ENCODE measurements at places on chromosomes 1 and 21. TPM values are rescaled to one million over a fixed set of nuclear protein-coding genes. Genes with fewer than 3 reads are reported as not detected.

DNA sequence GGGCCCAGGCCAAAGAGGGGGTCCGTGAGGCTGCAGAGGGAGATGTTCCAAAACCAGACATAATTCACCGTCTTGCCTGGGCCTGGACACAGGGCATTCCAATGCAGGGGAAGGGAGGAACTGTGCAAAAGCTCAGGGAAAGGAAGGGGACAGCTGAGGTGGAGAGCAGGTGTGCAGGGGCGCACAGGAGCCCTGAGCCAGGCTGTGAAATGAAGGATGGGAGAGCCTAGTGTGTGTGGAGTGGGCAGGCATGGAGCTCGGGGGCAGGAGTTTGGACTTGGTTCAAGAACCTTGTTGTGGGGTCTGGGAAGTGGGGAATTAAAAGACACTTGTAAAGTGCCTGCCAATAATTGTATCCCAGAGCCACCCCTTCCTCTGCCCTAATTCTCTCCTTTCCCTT lies 2.3 kb downstream of the TNNI1 start:
- no peak overlapping the region for H3K27ac ChIP-seq
- peaks cover 17% of the 10 kb centered on the region for H3K27me3 ChIP-seq
- H3K4me3 ChIP-seq, result no peak overlapping the region
- no peak for DNase-seq

- H3K36me3 ChIP-seq, result no peaks in the 10 kb centered on the region
- DNase-seq, result no peak
- H3K27me3 ChIP-seq, result peaks cover 3% of the 10 kb centered on the region
- H3K4me1 ChIP-seq, result no peaks in the 10 kb centered on the region
Observed at GRCh38 chr1:162367073-162367472, 9.6 kb downstream of the SPATA46 start.

GRCh38 chr1:72281144-72281543 lies 1.2 kb downstream of the NEGR1 start:
- no peak for DNase-seq
- no peak overlapping the region for H3K27ac ChIP-seq
- peaks cover 18% of the 10 kb centered on the region for H3K27me3 ChIP-seq
- no peaks in the 10 kb centered on the region for H3K36me3 ChIP-seq
- peaks cover 11% of the 10 kb centered on the region for H3K4me1 ChIP-seq

DNA sequence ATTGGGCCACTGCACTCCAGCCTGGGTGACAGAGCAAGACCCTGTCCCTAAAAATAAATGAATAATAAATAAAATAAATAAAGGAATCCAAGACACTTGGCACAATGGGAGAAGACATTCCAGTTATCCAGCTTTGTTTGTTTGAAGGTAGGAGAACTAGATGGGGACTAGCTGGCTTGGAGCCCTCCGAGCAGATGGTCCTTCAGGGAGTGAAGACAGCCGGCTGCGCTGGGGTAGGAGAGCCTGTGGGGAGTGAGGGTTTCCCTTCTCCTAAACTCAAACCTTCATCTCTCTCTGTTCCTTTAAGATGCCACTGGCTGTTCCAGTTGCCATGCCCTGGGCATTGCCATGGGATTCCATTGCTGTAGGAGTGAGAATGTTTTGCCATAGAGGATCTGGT lies 120.6 kb downstream of the NAV1 start:
- no peaks in the 10 kb centered on the region for H3K4me1 ChIP-seq
- H3K27ac ChIP-seq, result no peak overlapping the region
- no peak for DNase-seq
- H3K4me3 ChIP-seq, result no peak overlapping the region
- no peaks in the 10 kb centered on the region for H3K36me3 ChIP-seq

GRCh38 chr1:33378524-33378923 lies 52.4 kb downstream of the PHC2 start:
- no peak for DNase-seq
- H3K36me3 ChIP-seq, result no peaks in the 10 kb centered on the region
- no peak overlapping the region for H3K4me3 ChIP-seq
- peaks cover 21% of the 10 kb centered on the region for H3K4me1 ChIP-seq

DNA sequence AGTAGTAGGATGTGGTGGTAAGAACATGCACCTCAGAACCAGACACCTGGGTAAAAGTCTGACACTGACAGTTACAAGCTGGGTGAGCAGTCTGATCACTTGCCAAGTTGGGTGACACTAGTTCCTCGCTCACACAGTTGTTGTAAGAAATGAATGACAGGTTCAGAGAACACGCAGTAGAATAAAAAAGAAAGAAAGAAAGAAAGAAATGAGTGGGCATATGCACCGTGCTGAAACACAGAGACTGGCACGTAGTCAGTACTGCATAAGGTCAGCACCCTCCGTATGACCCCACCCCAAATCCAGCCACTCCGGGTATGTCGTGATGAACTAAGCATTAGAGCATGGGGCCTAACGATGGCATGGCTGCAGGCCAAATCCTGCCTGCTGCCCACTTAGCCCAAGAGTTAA lies 90.6 kb downstream of the GLUL start:
- no peaks in the 10 kb centered on the region for H3K27me3 ChIP-seq
- H3K4me1 ChIP-seq, result peaks cover 33% of the 10 kb centered on the region
- peak; percentile 60 for DNase-seq
- H3K27ac ChIP-seq, result peak overlapping the region; percentile 71

GRCh38 chr1:215631489-215631888 lies 64.4 kb downstream of the KCTD3 start:
- H3K36me3 ChIP-seq, result no peaks in the 10 kb centered on the region
- no peak for DNase-seq

- H3K4me1 ChIP-seq, result no peaks in the 10 kb centered on the region
- no peaks in the 10 kb centered on the region for H3K36me3 ChIP-seq
- H3K27me3 ChIP-seq, result no peaks in the 10 kb centered on the region
- no peak overlapping the region for H3K4me3 ChIP-seq
Observed at GRCh38 chr1:57088653-57089052, 122.8 kb upstream of the C8B start.

GRCh38 chr1:204925701-204926100 lies 55.0 kb downstream of the NFASC start:
- peak; percentile 26 for DNase-seq
- H3K4me3 ChIP-seq, result no peak overlapping the region
- no peaks in the 10 kb centered on the region for H3K36me3 ChIP-seq
- H3K27ac ChIP-seq, result no peak overlapping the region
- H3K4me1 ChIP-seq, result no peaks in the 10 kb centered on the region
- H3K27me3 ChIP-seq, result peaks cover 27% of the 10 kb centered on the region

GRCh38 chr1:189804352-189804751 lies 673.3 kb downstream of the BRINP3 start:
- H3K4me1 ChIP-seq, result no peaks in the 10 kb centered on the region
- H3K27ac ChIP-seq, result no peak overlapping the region
- no peaks in the 10 kb centered on the region for H3K27me3 ChIP-seq
- H3K4me3 ChIP-seq, result no peak overlapping the region
- DNase-seq, result no peak

DNA sequence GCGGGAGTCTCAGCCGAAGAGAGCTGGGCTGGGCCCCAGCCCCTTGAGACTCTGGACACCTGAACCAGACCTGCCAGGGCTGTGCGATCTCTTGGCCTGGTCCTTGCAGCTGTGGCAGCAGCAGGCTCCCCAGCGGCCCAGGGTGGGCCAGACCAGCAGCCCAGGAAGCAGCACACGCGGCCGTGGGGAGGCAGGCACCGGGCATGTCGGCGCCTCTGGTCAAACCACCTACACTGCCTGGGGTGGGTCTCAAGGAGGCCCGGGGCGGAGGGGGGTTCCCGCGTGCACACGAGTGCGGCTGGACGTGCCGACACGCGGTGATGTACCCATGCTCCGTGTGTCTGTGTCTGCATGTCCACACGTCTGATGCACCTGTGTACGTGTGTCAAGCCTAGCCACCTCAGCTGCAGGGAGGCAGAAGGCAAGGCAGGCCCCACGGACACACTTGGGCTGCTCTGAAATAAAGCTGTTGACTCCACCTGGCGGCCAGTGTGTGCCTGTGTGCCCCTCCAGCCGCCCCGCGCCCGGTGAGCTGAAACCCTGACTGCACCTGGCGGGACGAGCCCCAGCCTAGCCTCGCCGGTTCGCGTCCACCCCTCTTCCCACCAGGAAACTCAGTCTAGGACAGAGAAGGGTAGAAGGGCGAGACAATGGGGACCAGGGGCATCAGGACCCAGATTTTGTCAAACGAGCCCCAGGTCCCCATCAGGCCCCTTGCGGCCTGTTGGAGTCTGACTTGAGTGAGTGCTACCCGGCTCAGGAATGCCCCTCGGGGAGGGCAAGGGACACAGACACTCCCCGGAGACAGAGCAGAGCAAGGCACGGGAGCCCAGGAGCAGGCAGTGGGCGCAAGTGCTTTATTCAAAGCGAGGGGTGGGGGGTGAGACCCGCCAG lies 11.6 kb downstream of the SCNN1D start:
- no peak overlapping the region for H3K27ac ChIP-seq
- no peaks in the 10 kb centered on the region for H3K27me3 ChIP-seq
- DNase-seq, result peak; percentile 74
- no peaks in the 10 kb centered on the region for H3K36me3 ChIP-seq
- H3K4me1 ChIP-seq, result no peaks in the 10 kb centered on the region

DNA sequence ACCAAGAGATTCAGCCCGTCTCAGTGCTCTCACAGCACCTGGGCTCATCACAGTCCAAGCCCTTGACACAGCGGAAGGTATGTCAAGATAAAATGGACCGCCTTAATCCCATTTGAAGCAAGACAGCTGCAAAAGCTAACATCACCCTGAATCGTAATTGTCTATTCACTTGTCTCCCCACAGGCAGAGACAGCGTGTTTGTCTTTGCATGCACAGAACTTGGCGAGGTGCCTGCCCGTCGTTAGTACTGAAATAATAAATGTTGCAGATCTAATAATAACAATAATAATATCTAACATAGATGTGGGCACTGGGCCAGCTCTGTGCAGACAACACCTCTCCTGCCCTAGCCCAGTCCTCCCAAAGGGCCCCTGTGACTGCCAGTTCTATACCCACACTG lies 271.7 kb downstream of the NPHP4 start:
- no peaks in the 10 kb centered on the region for H3K4me1 ChIP-seq
- no peak overlapping the region for H3K4me3 ChIP-seq
- peaks cover 5% of the 10 kb centered on the region for H3K27me3 ChIP-seq

- no peaks in the 10 kb centered on the region for H3K27me3 ChIP-seq
- H3K36me3 ChIP-seq, result no peaks in the 10 kb centered on the region
- H3K4me3 ChIP-seq, result no peak overlapping the region
- no peak for DNase-seq
- H3K4me1 ChIP-seq, result no peaks in the 10 kb centered on the region
Observed at GRCh38 chr1:85933961-85934360, 222.6 kb downstream of the COL24A1 start.

- H3K36me3 ChIP-seq, result peaks cover 43% of the 10 kb centered on the region
- H3K27me3 ChIP-seq, result no peaks in the 10 kb centered on the region
- H3K27ac ChIP-seq, result peak overlapping the region; percentile 97
- peaks cover 59% of the 10 kb centered on the region for H3K4me1 ChIP-seq
- peak overlapping the region; percentile 99 for H3K4me3 ChIP-seq
- DNase-seq, result no peak
Observed at GRCh38 chr1:228084325-228084724, 1.8 kb downstream of the ARF1 start.

- no peaks in the 10 kb centered on the region for H3K36me3 ChIP-seq
- H3K4me1 ChIP-seq, result peaks cover 7% of the 10 kb centered on the region
- H3K27me3 ChIP-seq, result peaks cover 17% of the 10 kb centered on the region
- H3K27ac ChIP-seq, result no peak overlapping the region
- no peak for DNase-seq
- H3K4me3 ChIP-seq, result no peak overlapping the region
Observed at GRCh38 chr1:197285526-197286205, 17.6 kb downstream of the CRB1 start.

DNA sequence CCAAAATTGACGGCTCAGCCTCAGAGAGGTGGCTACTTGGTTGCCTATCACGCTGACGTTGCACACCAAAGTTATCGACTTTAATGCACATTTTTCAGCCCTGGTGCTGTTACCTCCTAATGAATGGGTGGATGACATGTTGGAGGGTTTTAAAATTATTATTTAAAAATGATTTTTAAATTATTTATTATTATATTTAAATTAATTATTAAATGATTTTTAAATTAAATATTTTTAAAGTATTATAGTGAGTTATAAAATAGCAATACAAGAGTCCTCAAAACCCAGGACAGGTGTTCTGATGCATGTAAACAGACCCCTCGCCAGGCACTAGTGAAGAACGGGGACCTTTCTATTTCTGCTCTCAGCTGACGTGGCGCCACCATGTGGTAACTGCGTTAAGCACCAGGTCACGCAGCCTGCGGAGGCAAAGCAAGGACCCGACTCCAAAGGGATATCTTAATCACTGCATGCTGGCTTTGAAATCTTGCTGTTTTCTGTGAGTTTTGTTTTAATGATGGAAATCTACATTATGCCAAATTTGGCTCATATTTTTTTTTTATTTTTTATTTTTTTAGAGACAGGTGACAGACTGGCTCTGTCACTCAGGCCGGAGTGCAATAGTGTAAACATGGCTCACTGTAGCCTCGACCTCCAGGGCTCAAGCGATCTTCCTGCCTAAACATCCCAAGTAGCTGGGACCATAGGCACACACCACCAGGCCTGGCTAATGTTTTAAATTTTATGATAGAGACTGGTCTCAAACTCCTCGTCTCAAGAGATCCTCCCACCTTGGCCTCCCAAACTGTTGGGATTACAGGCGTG lies 22.6 kb downstream of the CASP9 start:
- no peaks in the 10 kb centered on the region for H3K27me3 ChIP-seq
- H3K4me1 ChIP-seq, result no peaks in the 10 kb centered on the region
- H3K4me3 ChIP-seq, result no peak overlapping the region
- peaks cover 13% of the 10 kb centered on the region for H3K36me3 ChIP-seq
- no peak overlapping the region for H3K27ac ChIP-seq

- no peaks in the 10 kb centered on the region for H3K36me3 ChIP-seq
- no peak overlapping the region for H3K4me3 ChIP-seq
- H3K27ac ChIP-seq, result no peak overlapping the region
- no peak for DNase-seq
- no peaks in the 10 kb centered on the region for H3K4me1 ChIP-seq
- peaks cover 8% of the 10 kb centered on the region for H3K27me3 ChIP-seq
Observed at GRCh38 chr1:63906047-63906704, 132.4 kb downstream of the ROR1 start.

DNA sequence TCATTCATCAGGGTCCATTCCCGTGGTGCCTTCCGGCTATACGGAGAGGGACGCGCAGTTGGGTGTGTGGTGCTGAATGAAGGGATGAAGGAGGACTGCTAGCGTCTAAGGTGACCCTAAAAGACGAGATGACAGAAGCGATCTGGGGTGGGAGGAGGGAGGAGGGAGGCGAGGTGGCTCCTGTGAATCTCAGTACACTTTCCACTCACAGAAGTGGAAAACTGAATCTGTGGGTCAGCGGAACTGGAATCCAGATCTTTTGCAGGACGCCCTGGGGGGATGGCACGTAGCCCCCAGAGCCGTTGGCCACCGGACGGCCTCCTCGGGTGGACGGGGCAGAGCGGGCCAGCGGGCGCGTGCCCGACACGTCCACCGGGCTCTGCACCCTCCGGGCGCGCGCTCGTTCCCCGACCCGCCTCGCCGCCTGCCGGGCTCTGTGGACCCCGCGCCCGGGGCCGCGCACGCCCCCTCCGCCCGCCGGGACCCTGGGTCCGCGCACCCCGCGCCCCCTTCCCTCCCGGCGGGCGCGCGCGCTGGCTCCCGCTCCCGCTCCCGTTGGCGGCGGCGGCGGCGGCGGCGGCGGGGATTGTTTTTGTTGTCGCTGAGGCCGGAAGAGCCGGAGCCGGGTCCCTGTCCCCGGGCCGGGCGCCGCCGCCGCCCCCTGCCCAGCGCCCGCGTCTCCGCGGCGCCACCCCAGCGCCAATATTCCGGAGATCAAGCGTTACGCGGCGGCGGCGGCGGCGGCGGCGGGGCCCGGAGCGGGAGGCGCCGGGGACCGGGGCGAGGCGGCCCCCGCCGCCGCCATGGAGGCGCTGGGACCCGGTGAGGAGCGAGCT lies at the start of gene AGO4:
Gene AGO4 (plus strand): TSS at position 403 of the 836 bp plus-strand sequence. CDS start 401 bp downstream, at position 804.
- H3K4me3 ChIP-seq, result peak within 1 kb of the TSS; percentile 79
- peaks cover 2% of the 10 kb centered on the region for H3K36me3 ChIP-seq
- peak within 1 kb of the TSS; percentile 86 for H3K27ac ChIP-seq
- H3K4me1 ChIP-seq, result peaks cover 48% of the 10 kb centered on the region

Gene FCMR
- total RNA-seq, result 33.0 TPM

Gene ELOVL1
- total RNA-seq, result 64.4 TPM

Gene COL6A1
- 5.4 TPM for total RNA-seq

Gene KISS1
- not detected for total RNA-seq

Gene PLA2G2D
- total RNA-seq, result not detected

Gene H3-3A
- 451 TPM for total RNA-seq

Gene FCGR3B
- 0.37 TPM for total RNA-seq

All from activated CD8-positive, alpha-beta memory T cell treated with anti-CD3 and anti-CD28 coated beads, Interleukin-2, amount 10 ng/mL, durations not matched to agents 7 days and 5 days (primary cell).